A549 treated with dexamethasone at 1 μM for 4 hours (cell line): ENCODE measurements at places on chromosomes 7 and 10. TPM values are rescaled to one million over a fixed set of nuclear protein-coding genes. Genes with fewer than 3 reads are reported as not detected.

RBM33 gene
- 17.1 to 35.0 TPM (median 30.0 TPM) in 5 replicates for total RNA-seq

CHST3 gene
- total RNA-seq = 50.5 to 76.3 TPM (median 69.3 TPM) in 5 replicates

PHYHIPL gene
- total RNA-seq = 0.32 to 0.59 TPM (median 0.42 TPM) in 5 replicates

FEZF1 gene
- not detected in 5 replicates for total RNA-seq

AFAP1L2 gene
- total RNA-seq = 20.2 to 24.3 TPM (median 21.7 TPM) in 5 replicates

UNCX gene
- 0.05 to 0.07 TPM (median 0.05 TPM) in 3 of 5 replicates, not detected in the others for total RNA-seq

MUC3A gene
- 13.2 to 27.0 TPM (median 23.2 TPM) in 5 replicates for total RNA-seq

NKX2-3 gene
- total RNA-seq = 0.05 TPM in 2 of 5 replicates, not detected in the others

DOCK4 gene
- 5.5 to 10.1 TPM (median 7.4 TPM) in 5 replicates for total RNA-seq
